Activated naive CD8-positive, alpha-beta T cell treated with anti-CD3 and anti-CD28 coated beads, Interleukin-2, amount 10 ng/mL, durations not matched to agents 7 days and 5 days (primary cell): ENCODE measurements at places on chromosomes 12 and 14. TPM values are rescaled to one million over a fixed set of nuclear protein-coding genes. Genes with fewer than 3 reads are reported as not detected.

The RIPK3 gene
- total RNA-seq = 43.7 TPM

The BATF gene
- total RNA-seq = 31.3 TPM

The GLIPR1L2 gene
- 0.28 TPM for total RNA-seq

The KRT2 gene
- total RNA-seq = not detected

The SERPINA1 gene
- not detected for total RNA-seq

DNA sequence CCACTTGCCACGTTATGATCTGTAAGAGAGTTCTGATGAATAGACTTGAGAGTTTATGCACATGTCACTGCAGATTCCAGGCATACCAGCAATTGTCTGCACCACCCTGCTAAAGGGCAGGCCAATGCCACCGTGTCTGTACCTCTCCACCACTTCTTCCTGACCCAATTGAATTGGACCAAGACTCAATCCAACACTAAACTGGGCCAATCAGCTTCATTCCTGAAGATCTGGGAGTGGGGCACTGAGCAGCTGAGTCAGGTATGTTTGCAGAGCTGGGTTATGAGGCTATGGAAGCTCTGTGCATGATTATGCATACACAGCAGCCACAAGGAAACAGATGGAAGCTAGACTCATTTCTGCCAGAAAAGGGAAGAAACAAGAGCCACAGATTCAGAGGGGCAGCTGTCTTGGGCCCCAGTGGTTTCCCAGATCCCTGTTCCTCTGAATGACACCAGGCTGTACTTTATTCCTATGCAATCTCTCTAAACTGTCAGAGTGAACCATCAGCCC lies 28.0 kb downstream of the DAO start:
- DNase-seq = no peak

DNA sequence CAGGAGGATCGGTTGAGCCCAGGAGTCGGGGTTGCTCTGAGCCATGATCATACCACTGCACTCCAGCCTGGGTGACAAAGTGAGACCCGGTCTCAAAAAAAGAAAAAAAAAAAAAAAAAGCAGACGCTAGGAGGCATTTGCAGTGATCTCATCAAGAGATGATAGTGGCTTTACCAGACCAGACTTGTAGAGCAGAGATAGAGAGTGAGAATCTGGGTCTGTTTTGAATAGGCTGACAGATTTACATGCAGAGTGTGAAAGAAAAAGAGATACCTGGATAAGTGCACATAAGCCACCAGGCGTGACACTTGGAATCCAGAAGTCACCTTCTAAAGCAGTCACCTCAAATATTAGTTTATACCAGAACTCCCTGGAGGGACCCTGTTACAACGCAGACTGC lies 21.1 kb upstream of the FLRT2 start:
- no peak for DNase-seq

GRCh38 chr12:112116232-112117060 lies 7.9 kb upstream of the NAA25 start:
- peak; percentile 39 for DNase-seq

- DNase-seq = no peak
Measured at GRCh38 chr12:47775100-47775911, 2.3 kb downstream of the SLC48A1 start.

DNA sequence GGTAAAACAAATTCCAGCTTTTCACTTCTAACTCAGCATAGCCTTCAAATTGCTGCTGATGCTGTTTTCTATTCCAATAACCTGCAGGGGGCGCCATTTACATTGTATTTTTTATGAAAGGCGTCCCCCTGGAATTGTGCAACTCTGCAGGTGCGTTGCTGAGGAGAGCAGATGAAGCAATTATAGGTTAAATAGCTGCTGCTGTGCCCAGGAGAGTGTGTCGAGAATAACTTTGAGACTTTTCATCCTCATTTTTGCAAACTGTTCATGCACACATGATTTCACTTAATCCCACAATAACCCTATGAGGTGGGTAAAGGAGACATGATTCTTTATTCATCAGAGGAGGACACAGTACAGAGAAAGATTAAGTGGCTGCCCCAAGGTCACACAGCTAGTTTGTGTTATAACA lies 75.7 kb downstream of the MYRFL start:
- DNase-seq = peak; percentile 45

GRCh38 chr12:124410354-124411175 lies 115.7 kb downstream of the RFLNA start:
- no peak for DNase-seq

GRCh38 chr12:41956353-41956752 lies 188.3 kb downstream of the GXYLT1 start:
- DNase-seq = no peak

DNA sequence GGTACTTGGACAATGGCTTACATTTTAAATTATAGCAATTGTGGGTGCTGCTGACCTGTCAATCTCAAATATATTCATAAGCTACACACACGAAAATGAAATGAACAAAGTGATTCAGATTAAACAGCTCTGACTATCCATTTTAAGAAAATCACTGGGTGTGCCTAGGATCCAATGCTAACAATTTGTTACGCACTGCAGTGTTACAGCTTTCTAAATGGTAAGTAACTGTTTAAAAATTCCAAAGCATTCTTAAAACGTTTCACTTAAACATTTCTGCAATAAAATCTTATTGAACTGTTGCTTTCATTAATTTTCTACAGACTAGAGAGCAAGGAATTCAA lies 18.9 kb downstream of the LMO3 start:
- DNase-seq = no peak

GRCh38 chr14:85247071-85247470 lies 282.9 kb upstream of the FLRT2 start:
- DNase-seq = no peak

- no peak for DNase-seq
Measured at GRCh38 chr14:34931206-34931605, 51.6 kb upstream of the SRP54 start.

DNA sequence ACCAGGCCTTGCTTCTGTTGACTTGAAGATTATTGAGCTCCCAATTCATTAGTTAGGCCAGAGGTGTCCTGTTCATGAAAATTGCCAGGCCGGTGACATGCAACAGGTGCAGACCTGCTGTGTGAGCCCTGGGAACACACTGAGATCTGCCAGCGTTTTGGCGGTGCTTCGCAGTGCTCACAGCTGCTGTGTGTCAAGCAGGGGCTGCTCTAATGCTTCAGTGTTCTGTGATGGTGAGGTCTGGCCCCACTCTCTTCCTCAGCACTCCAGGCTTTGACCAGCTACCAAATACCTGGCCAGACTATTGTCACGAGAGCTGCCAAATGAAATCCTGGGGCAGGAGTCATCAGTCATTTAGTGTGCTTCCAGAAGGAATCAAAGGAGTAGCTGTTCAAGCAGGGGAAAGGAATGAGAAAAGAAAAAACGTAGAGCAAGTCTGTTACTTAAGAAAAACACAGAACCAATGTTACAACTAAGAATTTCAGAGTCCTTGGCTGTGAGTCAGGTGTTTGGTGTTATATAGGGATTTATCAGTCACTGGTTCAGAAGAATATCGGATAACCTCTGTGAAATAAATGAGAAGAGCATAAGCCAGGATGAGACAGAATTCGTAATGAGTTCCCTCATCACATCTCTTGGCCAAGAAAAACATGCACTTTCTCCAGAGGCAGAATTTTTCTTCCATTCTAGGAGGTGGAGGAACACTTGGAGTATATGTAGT lies 150.8 kb downstream of the FBXL14 start:
- DNase-seq = no peak

DNA sequence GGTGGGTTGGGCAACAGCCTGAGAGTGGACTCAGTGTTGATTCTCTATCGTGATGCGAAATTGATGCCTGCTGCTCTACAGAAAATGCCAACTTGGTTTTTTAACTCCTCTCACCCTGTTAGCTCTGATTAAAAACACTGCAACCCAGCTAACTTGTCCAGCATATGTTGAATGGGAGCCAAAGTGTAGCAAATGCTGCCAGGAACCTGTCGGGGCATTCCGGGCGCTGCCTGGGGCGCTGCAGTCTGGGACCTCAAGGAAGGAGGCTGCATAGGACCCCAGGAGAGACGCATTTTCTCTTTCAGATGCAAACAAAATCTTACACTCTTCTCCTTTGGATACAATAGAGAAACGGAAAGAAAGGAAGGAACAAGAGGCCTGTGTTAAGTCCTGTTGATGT lies 3.9 kb downstream of the B3GNT4 start:
- no peak for DNase-seq

DNA sequence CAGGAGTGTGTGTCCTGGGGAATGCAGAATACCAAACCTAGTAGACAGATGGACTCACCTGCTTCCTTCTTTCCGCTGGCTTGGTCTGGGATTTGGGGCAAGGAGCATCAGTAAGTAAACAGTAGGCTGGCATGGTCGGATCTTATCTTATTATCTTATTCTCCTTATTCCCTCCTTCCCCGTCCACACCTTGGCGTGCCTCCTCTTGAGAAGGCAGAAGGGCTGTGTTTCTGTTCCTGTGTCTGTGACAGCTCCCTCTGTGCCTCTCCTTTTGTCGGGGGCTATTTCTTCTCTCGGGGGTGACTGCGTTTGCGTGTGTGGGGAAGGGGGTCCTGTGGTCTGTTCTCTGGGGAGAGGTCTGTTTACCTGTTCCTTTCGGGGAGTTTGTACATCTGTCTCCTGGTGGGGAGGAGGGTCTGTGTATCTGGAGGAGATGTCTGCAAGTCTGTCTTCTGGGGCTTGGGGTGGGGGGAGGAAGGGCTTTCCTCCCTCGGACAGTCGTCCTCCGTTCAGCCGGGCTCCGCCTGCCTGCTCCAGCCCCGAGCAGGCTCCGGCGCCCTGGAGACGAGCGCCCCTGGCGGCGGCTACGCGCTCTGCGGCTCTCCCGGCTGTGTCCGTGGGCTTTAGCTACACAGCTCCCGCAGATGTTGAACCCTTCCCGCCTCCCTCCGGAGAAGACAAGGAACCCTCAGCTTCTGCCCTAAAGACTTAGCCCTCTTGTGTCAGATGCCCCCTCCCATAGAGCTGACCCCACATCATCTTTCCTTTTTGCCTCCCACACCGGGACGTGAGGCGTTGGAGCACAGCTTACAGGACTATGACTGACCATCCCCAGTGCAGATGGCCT lies 4.4 kb downstream of the KRT86 start:
- DNase-seq = peak; percentile 91

DNA sequence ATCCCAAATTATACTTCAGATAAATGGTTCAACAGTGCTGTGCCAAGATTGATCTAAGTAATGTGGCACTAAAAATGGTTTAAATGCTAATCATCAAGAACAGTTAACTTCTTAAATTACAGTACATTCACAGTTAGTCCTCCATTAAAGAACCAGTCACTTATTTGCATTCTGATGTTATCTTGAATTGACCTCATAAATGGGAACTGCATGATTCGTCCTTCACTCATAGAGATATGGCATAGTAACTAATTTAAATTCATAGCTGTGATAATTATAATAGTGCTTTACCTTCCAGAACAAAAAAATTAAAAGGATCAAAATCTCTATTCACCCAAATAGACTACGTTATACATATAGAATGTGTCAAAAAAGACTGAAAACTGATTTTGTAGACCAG lies 61.1 kb downstream of the COCH start:
- DNase-seq = no peak

- DNase-seq = no peak
Measured at GRCh38 chr14:73750531-73750901, 36.3 kb upstream of the PNMA1 start.

DNA sequence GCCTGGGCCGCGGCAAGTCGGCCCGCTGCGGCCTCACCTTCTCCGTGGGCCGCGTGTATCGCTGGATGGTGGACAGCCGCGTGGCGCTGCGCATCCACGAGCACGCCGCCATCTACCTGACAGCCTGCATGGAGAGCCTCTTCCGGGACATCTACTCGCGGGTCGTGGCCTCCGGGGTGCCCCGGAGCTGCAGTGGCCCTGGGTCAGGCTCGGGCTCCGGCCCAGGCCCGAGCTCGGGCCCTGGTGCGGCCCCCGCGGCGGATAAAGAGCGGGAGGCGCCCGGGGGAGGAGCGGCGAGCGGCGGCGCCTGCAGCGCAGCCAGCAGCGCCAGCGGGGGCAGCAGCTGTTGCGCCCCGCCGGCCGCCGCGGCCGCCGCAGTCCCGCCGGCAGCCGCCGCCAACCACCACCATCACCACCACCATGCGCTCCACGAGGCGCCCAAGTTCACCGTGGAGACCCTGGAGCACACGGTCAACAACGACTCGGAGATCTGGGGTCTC lies 226.2 kb upstream of the CRY1 start:
- DNase-seq = peak; percentile 70

- no peak for DNase-seq
Measured at GRCh38 chr12:93982771-93983315, 165.5 kb upstream of the PLXNC1 start.

DNA sequence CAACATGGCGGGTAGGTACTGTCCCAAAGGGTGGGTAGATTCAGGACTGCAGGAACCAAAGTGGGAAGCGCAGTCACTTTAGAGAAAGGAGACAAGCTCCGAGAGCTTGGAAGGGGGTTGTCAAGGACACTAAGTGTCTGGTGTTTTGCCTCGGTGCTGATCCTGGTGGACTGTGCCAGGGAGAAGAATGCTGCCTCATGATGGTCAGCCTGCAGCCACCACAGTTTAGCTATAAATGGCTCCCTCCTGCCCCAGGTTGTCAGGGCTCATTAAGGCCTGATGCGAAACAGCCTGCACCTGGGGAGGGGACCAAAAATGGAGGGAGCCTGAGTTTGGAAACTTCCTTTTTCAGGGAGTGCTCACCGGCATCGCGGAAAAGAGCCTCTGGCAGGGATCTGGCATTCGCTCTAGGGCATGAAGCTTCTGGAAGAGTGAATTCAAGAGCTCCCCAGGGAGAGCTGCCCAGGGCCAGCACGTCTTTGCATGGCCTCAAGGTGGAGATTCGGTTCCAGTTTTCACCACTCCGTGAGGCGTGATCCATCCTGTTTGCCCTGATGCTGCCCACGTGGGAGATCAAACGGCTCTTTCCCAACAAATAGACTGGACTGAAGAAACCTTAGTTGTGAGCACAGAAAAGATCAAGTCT lies 164.0 kb downstream of the FOXN3 start:
- DNase-seq = no peak

DNA sequence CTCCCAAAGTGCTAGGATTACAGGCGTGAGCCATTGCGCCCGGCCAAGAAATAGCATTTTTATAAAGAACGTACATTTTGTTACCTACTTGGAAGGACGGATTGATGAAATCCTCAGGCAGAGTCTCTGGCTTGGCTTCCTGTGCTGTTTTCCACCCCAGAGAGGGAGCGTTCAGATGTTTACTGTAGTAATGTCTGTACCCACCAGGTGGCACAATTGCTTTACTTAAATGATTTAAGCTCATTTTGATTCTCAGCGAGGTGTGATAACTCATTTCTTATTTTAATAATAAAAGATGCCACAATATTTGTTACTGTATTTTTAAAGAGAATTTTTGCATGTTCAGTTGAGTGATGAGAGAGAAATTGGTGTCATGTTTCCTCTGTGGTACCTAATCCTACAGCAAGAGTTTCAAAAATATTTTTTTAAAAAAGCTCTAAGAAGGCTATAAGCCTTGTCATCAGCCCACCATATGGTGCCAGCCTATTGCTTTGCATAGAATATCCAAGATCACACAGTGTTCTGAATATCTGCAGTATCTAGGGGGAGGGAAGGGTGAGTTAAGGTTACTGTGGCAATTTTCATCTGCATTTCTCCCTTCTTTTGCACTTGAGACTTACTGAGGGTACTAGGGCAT lies 82.6 kb upstream of the TRAF3 start:
- DNase-seq = no peak
